Stimulated activated CD8-positive, alpha-beta memory T cell treated with anti-CD3 and anti-CD28 coated beads, Interleukin-7, amount 100 ng/mL, for 24 hours (primary cell): ENCODE measurements at places on chromosomes 2 and 18.

DNA sequence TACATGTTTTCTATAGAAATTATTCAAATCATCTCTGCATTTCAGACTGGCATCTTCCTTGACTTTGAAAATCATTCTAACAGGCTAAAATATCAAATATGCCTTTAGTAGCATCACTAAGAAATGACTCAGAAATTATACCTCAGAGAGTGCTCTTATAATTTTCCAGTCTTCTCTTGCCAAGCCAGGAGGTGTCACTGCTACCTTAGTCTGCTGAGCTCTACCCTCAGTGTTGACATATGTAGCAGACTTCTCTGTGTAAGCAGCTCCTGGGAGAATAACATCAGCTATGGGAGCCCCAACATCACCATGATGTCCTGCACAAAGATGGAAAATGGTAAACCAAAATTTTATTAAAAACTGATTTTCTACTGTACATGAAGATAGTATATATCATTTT, 31.6 kb downstream of the NDUFS1 start:
- DNase-seq: no peak

- no peak for DNase-seq
Observed at GRCh38 chr2:177396703-177397460, 4.3 kb downstream of the AGPS start.

DNA sequence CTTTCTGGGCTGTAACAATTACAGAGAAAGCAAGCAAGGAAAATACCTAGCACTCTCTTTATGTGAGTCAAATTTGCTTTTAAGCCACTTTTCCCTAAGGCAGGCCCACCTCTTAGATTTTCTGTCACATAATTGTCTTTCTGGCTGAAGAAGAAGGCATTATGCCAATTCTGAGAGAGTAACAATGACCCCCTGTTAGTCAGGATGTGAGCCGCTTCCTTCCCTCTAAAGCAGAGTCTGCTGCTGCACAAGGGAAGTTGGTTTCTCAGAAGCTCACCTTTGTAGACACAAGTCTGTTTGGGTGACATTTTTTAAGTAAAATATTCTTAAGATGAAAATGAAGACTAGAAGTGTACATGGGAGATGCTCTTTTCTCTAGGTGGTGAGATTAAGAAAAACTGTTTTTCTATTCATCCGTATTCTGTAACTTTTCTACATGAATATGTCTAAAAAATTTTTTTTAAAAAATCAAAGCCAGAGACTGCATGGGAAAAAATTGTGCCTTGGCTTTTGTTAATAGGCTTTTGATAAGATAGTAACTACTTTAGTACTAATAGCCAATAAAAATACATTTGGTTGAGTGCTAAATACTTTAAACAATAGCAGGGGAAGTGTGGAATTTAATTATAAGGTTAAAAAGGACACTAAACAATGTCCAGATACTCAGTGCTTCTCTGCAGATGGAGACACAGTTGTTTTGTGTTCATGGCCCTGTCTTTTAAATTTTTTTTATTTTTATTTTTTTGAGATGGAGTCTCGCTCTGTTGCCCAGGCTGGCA, 33.4 kb upstream of the VPS54 start:
- DNase-seq: no peak

DNA sequence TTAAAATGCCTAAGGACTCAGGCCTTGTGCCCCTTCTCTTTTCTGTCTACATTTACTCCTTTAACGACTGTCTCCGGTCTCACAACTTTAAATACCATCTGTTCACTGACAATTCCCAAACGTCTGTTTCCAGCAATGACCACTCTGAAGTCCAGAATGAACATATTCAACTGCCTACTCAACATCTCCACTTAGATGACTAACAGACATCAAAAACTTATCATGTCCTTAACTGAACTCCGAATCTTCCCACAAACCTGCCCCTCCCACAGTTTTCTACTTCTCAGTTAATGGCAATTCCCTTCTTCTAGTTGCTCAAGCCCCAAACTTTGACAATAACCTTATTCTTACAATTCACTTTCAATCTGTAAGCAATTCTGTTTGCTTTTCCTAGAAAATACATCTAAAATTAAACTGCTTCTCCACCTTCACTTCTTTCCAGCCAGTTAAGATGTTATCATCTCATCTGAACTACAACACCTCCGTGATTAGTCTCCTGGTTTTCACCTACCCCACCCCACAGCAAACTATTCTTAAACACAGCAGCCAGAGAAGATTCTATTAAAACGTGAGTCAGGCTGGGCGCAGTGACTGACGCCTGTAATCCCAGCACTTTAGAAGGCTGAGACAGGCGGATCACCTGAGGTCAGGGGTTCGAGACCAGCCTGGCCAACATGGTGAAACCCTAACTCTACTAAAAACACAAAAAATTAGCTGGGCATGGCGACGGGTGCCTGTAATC, 2.8 kb downstream of the C1D start:
- DNase-seq: no peak

DNA sequence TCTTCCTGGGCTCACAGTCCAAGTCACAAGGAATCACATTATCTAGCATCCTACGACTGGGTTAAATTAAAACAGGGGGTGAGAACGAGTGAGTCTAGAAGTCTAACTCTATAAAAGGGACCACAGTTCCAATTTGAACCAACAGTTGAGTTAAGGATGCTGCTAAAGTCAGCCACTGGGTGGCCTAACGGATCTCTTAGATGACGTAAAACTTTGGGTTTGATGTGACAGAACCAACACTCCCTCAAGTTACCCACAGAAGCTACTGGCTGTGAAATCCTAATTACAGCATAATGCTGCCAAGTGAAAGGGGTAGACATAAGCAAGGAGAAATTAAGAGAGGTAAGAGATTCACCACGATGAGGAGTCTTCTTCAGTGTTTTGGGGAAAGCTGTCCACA, 32.7 kb upstream of the RUFY4 start:
- DNase-seq: no peak

DNA sequence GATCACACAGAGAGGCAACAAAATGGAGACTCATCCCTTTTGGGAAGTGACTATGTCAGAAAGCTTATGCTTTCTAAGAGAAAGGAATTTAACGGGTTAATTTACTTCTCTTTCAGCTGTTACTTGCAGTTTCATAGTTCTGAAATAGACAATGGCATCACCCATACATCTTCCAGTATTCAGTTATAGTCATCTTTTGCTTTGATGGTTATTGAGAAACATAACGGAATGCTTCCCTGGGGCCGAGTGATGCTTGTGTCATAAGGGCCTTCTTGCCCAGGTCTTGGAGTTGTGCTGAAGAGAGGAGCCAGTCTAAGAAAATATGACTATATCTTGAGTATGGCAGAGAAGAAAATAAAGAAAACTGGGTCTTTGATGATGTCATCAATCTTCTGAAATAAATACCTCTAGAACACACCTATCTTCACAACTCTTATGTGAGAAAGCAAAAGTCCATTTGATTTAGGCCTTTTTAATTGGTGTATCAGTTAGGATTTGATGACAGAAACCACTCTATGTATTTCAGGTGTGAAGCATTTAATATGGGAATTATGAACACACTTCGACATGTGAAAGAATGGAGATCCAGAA, 328.2 kb downstream of the LRRTM4 start:
- no peak for DNase-seq

DNA sequence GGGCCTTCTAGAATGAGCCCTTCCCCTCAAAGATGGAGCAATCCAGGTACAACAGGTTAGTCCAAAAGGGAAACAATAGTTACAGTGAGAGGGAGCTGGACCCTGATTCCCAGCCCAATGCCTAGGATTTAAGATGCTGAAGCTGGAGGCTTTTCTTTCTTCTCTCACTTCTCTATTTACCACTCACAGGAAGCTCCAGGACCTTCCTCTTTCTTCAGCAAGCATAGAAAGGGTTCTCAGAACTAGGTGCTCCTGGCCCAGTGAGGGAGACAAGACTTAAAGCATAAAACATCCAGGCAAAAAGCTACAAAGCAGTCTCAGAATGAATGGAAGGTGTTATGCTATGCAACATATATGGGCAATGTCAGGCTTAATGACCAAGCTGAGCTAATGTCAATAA, 279.0 kb downstream of the SRBD1 start:
- no peak for DNase-seq

GRCh38 chr18:25830787-25831186, 259.6 kb downstream of the SS18 start:
- DNase-seq: no peak

- DNase-seq: no peak
Observed at GRCh38 chr2:5195636-5196035, 496.5 kb upstream of the SOX11 start.

DNA sequence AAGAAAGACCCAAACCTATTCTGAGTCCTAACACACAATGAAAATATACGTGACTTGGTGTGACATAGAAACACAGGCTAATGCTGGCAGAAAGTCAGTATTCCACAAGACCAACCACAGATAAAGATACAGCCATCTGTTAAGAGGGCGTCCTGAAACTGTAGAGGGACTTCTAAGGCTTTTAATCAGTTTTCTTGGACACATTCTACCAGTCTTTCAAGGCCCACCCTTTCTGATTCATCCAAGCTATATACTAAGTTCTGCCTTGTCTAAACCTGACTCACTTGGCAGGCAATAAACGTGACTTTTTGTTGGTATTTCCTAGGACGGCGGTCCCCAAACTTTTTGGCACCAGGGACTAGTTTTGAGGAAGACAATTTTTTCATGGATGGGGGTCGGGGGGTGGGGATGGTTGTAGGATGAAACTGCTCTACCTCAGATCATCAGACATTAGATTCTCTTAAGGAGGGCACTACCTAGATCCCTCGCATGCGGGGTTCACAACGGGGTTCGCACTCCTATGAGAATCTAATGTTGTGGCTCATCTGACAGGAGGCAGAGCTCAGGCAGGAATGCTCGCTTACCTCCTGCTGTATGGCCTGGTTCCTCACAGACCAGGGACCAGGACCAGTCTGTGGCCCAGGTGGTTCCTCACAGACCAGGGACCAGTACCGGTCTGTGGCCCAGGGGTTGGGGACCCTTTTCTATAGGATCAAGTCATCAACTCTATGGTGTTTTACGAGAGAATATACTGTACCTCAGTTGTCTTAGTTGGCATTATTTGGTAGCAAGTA, 61.4 kb downstream of the SP3 start:
- DNase-seq: no peak

DNA sequence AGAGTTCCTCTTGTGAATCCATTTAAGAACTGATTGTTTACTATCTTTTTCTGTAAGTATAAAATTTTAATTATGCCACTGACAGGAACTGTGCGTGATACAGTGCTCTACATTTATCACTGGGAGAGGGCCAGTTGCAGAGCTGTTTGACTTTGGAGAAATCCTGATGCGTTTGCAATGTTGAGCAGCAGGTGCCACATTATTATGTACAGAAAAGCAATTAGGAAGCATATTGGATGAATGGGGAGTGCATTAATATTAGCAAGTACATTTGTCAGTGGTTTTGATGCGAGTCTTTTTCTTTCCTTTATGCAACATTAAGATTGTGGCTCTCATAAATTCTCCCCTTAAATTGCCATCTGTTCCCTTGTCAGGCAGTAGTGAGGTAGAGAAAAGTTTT, 302.3 kb upstream of the FANCL start:
- no peak for DNase-seq

DNA sequence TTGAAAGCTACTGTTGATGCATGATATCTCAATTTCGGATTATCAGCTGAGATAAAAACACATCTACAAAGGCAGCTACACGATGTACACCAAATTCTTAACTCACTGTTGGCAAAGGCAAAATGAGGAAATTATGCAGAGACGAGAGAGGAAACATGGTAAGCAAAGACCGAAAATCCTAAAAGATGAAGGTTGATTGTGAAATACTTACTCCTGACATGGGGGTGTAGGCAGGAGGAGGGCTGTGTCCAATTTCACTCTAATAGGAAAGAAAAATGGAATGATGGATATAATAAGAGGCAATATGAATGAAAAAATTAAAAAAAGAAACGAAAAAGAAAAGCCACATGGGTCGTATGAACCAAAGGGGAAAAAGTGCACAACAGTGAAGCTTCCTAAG, 831.3 kb downstream of the CPS1 start:
- DNase-seq: no peak

GRCh38 chr2:75560022-75560767, 544 bp downstream of the EVA1A start:
- DNase-seq: no peak

DNA sequence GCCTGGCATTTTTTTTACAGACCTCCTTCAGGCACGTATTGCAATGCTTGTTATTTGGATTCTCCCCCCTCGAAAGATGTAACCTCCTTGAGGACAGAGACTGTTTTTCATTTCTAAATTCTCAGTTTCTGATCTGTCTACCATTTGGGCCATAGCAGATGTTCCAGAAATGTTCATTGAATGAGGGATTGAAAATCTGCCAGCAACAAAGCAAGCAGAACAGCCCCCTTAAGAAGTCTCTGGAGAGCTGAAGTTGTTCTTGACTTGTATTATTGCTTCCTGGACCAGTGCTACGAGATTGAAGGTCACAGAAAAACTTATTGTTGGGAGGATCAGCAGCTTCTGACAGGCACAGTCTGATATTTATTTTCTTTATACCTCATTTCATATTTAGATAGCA, 355.5 kb downstream of the EPHA4 start:
- DNase-seq: no peak

DNA sequence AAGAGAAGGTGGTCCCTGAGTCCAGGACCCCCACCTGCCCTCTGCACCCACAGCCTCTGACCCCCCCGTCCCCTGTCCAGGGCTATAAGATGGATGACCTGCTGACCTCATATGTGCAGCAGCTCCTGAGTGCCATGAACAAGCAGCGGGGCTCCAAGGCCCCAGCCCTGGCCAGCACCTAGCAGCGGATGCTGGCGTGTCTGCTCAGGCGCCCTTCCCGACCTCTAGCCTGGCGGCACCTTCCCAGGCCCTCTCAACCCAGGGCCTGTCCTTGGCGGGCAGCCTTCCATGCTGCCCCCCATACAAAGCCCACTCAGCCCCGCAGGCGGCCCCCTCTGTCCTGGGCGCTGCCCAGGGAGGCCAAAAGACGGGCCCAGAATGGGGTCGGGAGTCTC, 8.7 kb upstream of the GPR17 start:
- no peak for DNase-seq

- no peak for DNase-seq
Observed at GRCh38 chr2:162091325-162092007, 17.5 kb upstream of the DPP4 start.

GRCh38 chr2:197309691-197310231, 819 bp downstream of the ANKRD44 start:
- no peak for DNase-seq

- no peak for DNase-seq
Observed at GRCh38 chr18:60471652-60472051, 99.1 kb upstream of the MC4R start.
